ENCODE measurements at places on chromosomes 4 and X.

DNA sequence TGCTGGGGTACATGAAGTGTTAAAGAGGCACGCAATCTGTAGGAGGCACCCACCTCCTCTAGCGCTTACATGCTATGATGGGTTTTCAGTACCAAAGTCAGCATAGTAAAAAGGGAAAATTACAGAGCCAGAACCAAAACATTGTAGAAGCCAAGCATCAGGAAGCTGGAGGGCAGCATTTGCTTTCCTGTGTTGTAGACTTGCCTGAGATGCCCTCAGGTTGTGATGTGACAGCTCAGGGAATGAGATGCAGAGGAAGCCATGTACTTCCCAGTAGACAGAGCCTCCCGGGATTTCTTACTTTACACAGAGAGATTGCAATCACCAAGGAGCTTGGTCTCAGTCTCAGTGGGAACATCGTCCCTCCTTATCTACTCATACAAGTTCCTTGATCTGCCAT, 161.5 kb downstream of the ARAP2 start:
- DNase-seq, result no peak
- H3K27ac ChIP-seq, result no peak overlapping the region
- no peaks in the 10 kb centered on the region for H3K27me3 ChIP-seq
- H3K36me3 ChIP-seq, result no peaks in the 10 kb centered on the region
- H3K4me1 ChIP-seq, result no peaks in the 10 kb centered on the region
- no peak overlapping the region for H3K4me3 ChIP-seq

DNA sequence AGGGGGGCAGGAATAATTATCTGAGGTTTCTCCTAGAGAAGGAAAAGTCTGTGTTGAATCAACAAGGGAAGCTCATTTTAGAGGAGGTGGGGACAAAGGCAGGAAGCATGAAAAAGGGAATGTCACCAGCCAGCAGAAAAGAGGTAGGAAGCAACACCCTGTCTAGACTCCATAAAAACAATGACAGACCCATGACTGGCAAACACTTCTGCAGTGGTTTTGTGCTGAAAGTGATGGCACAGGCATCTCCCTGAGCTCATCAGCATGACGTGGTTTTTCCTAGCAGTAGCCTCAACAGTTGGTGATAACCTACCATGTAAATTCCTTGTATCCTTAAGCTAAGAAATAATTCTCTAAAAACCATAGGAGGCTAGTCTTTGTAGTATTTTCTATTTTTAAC, 110.7 kb upstream of the GALNT7 start:
- H3K27me3 ChIP-seq, result no peaks in the 10 kb centered on the region
- H3K27ac ChIP-seq, result no peak overlapping the region
- DNase-seq, result peak; percentile 28
- H3K4me3 ChIP-seq, result peak overlapping the region; percentile 39

DNA sequence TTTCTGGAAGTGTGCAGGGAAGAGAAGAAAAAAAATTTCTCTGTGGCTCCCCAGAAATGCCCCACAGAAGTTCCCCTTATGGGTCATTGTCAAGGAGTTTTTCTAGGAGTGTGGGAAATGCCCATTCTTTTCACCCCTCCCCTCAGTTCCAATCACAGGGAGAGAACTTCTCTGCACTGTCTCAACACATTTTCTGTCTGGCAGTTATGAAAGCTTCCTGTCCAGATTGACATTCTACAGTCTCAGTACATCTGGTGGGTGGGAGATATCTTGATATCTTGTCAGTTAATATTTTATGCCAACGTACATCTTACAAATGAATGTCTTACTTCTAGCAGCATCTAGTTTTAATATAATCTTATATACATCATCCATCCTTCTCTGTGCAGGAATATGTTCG, 566.8 kb upstream of the AADAT start:
- no peaks in the 10 kb centered on the region for H3K4me1 ChIP-seq
- no peak overlapping the region for H3K4me3 ChIP-seq
- DNase-seq, result no peak
- H3K27me3 ChIP-seq, result no peaks in the 10 kb centered on the region
- no peaks in the 10 kb centered on the region for H3K36me3 ChIP-seq

DNA sequence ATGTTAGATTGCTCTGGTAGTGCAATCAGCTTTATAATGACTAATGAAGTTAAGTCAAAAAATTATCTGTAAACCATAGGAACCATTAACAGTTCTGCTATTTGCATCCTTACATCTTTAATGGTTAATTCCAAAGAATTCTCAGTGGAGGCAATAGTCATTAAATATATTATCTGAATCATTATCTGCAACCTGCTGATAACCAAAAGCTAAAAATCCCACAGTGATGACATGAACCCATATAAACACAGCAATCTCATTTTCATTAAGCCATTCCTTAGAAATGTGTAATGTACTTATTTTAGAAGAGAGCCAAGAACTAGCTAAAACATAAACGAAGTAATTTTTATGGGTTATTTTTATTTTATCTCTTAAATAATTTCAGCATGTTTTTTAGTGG, 60.2 kb downstream of the MAGEB16 start:
- no peak overlapping the region for H3K4me3 ChIP-seq
- no peak overlapping the region for H3K27ac ChIP-seq
- peak; percentile 33 for DNase-seq
- H3K27me3 ChIP-seq, result no peaks in the 10 kb centered on the region
- no peaks in the 10 kb centered on the region for H3K4me1 ChIP-seq
- no peaks in the 10 kb centered on the region for H3K36me3 ChIP-seq

GRCh38 chr4:188688956-188689355, 549.7 kb downstream of the TRIML1 start:
- no peaks in the 10 kb centered on the region for H3K36me3 ChIP-seq
- no peaks in the 10 kb centered on the region for H3K4me1 ChIP-seq
- H3K4me3 ChIP-seq, result no peak overlapping the region
- no peaks in the 10 kb centered on the region for H3K27me3 ChIP-seq
- H3K27ac ChIP-seq, result no peak overlapping the region
- no peak for DNase-seq

Measured in mesenchymal stem cell (in vitro differentiated cells and primary cell).